PC-9 (cell line): ENCODE measurements at places on chromosomes 3 and 15.

DNA sequence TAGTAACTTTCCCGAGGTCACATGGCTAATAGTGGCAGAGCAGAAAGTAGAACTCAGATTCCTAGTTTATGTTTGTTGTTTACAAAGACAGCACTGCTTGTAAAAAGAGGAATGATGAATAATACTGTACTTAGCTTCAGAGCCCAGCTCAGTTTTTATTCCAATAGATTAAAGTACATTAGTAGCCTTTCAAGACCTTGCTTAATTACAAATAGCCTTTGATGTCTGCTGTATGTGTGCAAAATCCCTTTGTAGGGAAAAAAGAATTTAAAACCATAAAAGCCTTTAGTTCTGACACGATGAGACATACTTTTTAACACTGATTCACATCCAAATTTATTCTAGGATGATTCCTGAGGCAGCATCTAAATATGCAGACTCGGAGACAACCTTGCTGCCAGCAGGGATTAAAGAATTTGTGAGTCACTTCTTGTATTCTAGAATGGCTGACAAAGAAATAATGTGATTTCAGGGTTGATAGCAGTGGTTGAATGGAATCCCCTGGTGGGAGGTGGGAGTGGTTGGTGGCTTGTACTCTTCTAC is 324.2 kb upstream of the TGFBR2 start:
- no peak overlapping the region for H3K4me3 ChIP-seq
- no peaks in the 10 kb centered on the region for H3K4me1 ChIP-seq
- H3K27me3 ChIP-seq, result no peaks in the 10 kb centered on the region
- DNase-seq, result peak; percentile 12
- no peak overlapping the region for H3K27ac ChIP-seq

DNA sequence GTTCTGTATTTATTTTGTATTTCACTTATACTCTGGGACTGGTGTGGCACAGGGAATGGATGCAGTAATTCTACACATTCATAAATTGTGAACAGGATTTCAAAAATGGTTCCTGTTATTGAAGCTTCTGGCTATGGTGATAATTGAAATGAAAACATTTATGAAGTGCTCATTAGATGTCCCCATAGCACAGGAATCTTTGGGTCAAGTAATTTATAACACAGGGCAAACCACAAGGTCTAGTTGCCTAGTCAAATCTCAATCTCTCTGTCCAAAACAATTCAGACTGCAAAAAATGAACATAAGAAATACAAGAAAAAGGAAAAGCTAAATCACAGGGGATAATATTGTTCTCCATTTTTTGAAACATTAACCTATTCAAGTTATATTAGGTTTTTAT is 117.5 kb upstream of the PTPRG start:
- no peaks in the 10 kb centered on the region for H3K36me3 ChIP-seq
- H3K27me3 ChIP-seq, result no peaks in the 10 kb centered on the region
- no peak overlapping the region for H3K4me3 ChIP-seq
- H3K27ac ChIP-seq, result no peak overlapping the region

DNA sequence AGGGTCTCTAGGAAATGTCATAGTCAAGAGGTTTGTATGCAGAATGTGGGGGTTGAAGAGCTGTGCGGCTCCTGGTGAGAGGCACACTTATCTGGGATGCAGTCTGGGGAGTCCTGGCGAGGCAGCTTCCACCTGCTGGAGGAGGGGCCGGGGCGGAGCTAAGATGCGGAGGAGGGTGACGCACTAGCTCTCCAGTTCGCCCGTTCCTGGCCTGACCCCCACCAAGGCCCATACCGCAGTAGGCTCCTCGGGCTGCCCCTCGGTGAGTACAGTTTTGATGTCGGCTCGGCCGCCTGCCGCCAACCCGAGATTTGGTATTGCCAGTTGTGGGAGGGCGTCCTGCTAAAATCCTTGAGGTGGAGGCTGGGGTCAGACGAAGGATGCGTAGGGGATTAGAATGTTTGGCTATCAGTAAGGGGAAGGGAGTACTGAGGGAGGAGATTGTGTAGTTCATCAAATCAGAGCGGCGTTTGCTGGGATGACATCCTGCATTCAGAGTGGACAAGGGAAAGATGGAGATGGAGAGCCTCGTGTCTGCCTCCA is at the start of gene SCG5:
TSS of gene SCG5 (plus strand) at position 194 of the 543 bp plus-strand sequence. CDS start 1,883 bp downstream, outside the sequence.
- DNase-seq, result no peak
- H3K36me3 ChIP-seq, result no peaks in the 10 kb centered on the region
- no peak within 1 kb of the TSS for H3K4me3 ChIP-seq
- no peaks in the 10 kb centered on the region for H3K4me1 ChIP-seq
- no peaks in the 10 kb centered on the region for H3K27me3 ChIP-seq
- H3K27ac ChIP-seq, result no peak within 1 kb of the TSS

DNA sequence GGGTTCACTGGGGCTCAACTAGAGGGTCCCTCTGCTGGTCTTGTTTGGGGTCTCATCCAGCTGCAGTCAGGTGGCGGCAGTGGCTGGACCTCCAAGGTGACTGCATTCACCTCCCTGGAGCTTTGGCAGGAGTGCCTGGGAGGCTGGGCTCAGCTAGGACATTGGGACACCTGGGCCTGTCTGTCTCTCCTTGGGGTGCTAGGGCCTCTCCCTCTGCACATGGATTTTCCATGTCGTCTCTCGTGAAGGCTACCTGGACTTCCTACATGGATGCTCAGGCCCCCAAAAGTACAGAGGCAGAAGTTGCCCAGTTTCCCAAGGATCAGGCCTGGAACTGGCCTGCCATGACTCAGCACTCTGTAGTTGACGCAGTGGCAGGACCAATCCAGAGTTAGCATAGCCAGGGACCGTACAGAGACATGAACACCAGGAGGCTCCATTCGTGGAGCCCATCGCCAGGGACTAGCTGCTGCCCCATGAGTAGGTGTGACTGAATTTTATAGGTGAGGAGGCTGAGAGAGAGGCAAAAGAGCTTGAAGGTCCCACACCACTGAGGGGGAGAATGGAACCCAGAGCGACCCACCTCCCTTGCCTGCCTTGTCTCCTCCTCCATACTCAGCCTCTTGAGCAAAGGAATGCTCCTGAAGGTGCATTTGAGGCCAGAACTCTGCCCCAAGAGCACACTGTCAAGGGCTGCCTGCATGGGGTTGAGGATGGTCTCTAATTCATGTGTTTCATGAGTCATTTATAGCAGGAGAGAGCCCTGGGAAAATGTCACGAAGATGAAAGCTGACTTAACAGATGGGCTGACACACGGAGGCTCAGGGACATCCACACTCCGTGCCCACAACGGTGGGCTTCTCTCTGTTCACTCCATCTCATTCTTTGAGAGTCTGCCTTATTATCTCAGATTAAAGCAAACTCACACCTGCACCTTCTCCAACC is 13.0 kb upstream of the ALDH1A3 start:
- no peak overlapping the region for H3K4me3 ChIP-seq
- H3K36me3 ChIP-seq, result no peaks in the 10 kb centered on the region
- peaks cover 5% of the 10 kb centered on the region; the same call in 1 of the 2 replicates for H3K4me1 ChIP-seq
- no peak for DNase-seq
- no peak overlapping the region for H3K27ac ChIP-seq

- no peak overlapping the region for H3K4me3 ChIP-seq
- no peak for DNase-seq
- H3K27me3 ChIP-seq, result no peaks in the 10 kb centered on the region
- no peaks in the 10 kb centered on the region for H3K4me1 ChIP-seq
- no peaks in the 10 kb centered on the region for H3K36me3 ChIP-seq
Measured at GRCh38 chr3:52441091-52441771, 3.7 kb downstream of the SEMA3G start.

DNA sequence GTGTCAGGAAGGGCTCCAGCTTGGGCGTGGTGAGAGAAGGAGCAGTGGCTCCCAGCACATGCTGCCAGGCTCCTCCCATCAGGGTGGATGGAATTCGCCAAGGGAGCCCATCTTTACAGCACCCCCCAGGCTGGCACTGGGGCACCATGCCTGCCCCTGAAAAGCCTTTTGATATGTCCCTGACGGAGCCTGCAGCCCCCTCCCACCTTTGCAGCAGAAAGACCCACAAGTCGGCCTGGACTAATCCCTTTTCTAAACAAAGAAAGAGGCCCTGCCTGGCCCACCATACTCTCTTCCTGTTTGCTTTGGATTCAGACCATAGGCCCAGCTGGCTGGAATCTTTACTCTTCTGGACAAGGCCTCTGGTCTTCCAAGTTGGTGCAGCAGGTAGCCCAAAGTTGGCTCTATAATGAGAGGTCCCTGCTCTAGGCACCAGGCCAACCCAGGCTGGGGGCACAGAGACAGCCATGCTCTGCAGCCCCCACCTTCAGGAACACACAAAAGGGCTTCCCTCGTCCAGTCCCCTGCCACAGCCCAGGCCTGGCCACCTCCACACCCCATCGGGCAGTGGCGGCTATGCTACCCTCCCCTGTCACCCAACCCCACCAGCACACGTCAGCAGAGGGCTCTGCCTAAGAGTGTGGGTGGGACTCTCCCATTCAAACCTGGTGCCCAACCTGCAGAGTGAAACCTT is 5.4 kb downstream of the ANPEP start:
- no peak for DNase-seq
- H3K27me3 ChIP-seq, result no peaks in the 10 kb centered on the region
- peaks cover 41% of the 10 kb centered on the region for H3K4me1 ChIP-seq

GRCh38 chr3:170180079-170180907 is 1.2 kb downstream of the PHC3 start:
- peak overlapping the region; percentile 51 for H3K27ac ChIP-seq
- no peaks in the 10 kb centered on the region for H3K27me3 ChIP-seq
- H3K36me3 ChIP-seq, result peaks cover 35% of the 10 kb centered on the region
- peak; percentile 45 for DNase-seq

- no peak overlapping the region for H3K27ac ChIP-seq
- H3K4me1 ChIP-seq, result peaks cover 30% of the 10 kb centered on the region
- DNase-seq, result no peak
- H3K27me3 ChIP-seq, result no peaks in the 10 kb centered on the region
- no peak overlapping the region for H3K4me3 ChIP-seq
- H3K36me3 ChIP-seq, result no peaks in the 10 kb centered on the region
Measured at GRCh38 chr15:32792436-32792835, 74.6 kb downstream of the GREM1 start.

DNA sequence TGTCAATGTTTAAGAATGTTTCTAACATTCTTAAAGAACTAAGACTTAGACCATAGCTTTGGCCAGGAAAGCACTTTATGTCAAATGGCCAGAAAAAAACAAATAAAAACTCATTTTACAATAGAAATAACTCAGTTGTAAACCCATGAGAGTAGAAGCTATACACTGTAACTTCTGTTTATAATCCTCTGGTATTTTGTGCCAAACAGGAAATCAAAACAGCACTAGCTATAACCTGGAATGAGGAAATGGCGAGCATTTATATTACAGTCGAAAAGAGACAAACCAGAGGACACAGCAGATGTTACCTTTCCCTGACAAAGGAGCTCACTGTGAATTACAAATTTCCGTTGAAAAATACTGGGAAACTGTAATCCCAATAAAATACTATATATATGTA is 10.3 kb downstream of the GK5 start:
- no peak for DNase-seq
- H3K27me3 ChIP-seq, result no peaks in the 10 kb centered on the region
- H3K27ac ChIP-seq, result no peak overlapping the region
- H3K4me3 ChIP-seq, result no peak overlapping the region

DNA sequence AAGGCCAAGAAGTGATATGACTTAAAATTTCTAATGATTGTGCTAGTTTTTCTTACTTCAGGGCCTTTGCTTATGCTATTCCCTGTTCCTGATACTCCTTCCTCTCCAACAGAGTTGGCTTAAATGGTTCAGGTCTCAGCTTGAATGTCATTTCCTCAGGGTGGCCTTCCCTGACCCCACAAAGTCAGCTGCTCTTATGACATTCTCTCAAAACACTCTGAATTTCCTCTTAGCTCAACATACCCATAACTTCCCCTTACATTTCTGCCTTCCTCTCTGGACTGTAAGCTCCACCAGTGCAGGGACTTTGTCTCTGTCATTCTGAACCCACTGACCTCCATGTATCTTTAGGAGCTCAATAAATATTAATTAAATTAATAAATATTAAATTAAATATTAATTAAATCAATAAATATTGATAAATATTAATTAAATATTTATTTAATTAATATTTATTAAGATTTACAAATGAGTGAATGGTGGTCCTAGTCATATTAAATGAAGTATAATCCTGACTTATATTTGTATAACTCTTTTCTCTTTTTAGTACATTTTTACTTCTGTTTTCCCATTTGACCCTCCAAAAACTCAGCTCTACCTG is 17.9 kb upstream of the TMCC1 start:
- DNase-seq, result no peak
- H3K4me3 ChIP-seq, result no peak overlapping the region
- H3K27ac ChIP-seq, result no peak overlapping the region
- H3K36me3 ChIP-seq, result no peaks in the 10 kb centered on the region

GRCh38 chr3:10437272-10437994 is 68.0 kb downstream of the ATP2B2 start:
- no peaks in the 10 kb centered on the region for H3K36me3 ChIP-seq
- no peak overlapping the region for H3K27ac ChIP-seq
- H3K27me3 ChIP-seq, result peaks cover 77% of the 10 kb centered on the region
- H3K4me1 ChIP-seq, result no peaks in the 10 kb centered on the region
- no peak overlapping the region for H3K4me3 ChIP-seq
- no peak for DNase-seq

- DNase-seq, result no peak
- no peaks in the 10 kb centered on the region for H3K36me3 ChIP-seq
- H3K4me1 ChIP-seq, result peaks cover 5% of the 10 kb centered on the region; the same call in 1 of the 2 replicates
Measured at GRCh38 chr3:179541596-179541995, 21.1 kb upstream of the ACTL6A start.

GRCh38 chr3:4633078-4634004 is 140.2 kb downstream of the ITPR1 start:
- peak; percentile 43 for DNase-seq
- H3K4me3 ChIP-seq, result no peak overlapping the region
- no peaks in the 10 kb centered on the region for H3K4me1 ChIP-seq
- H3K27me3 ChIP-seq, result no peaks in the 10 kb centered on the region
- no peaks in the 10 kb centered on the region for H3K36me3 ChIP-seq
